ENCODE measurements at places on chromosomes 13 and 19.

- DNase-seq, result no peak
Measured at GRCh38 chr19:50779504-50780457, 9.5 kb downstream of the GPR32 start.

GRCh38 chr13:50783066-50783465 lies 60.4 kb downstream of the DLEU7 start:
- no peak for DNase-seq

DNA sequence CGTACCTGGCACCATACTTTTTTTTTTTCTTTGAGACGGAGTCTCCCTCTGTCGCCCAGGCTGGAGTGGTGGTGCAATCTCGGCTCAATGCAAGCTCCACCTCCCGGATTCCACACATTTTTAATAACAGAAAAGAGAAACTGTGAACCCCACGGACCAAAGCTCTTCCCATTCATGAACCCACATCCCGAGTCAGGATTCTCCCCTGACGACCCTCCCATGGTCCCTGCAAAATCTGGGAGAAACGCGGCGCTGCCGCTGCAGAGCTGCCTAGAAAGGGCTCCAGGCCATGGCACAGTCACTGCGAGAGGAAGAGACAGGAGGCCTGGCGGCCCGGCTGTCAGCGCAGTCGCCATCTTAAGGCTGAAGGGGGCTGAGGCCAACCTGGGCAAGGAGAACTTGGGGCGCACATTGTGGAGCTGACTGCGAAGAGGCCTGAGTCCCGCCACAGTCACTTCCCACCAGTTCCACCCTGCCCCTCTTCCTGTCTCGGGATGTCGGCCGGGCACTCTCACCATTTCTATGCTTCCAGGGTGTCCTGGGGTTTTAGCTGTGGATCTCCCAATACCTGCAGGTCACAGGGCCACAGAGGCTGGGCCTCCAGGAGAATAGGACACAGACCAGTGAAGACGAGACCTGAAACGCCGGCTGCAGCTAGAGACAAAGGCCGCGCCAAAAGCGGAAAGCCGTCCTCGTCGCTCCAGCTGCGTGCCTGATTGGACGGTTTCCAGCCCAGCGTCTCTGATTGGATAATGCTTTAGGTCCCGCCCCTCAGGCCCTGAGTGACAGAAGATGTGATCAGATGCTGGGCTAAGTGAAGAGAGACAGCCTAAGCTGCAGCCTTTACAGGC lies 71.0 kb downstream of the ZNF486 start:
- peak; percentile 71 for DNase-seq

DNA sequence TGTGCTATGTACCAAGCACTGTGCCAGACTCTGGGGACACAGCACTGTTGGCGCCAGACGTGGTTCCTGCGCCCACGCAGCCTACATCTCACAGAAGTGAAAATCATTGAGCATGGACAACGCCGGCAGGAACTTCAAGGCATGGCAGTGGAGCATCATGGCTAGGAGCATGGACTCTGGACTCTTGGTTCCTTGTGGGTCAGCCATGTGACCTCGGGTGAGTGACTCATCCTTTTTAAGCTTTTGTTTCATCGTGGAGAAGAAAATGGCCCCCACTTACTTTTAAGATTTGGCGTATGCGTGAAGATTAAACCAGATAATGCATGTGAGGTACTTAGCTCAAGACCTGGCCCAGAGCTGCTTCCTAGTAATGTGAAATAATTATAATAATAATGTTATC lies 988.5 kb downstream of the UQCRFS1 start:
- no peak for DNase-seq

DNA sequence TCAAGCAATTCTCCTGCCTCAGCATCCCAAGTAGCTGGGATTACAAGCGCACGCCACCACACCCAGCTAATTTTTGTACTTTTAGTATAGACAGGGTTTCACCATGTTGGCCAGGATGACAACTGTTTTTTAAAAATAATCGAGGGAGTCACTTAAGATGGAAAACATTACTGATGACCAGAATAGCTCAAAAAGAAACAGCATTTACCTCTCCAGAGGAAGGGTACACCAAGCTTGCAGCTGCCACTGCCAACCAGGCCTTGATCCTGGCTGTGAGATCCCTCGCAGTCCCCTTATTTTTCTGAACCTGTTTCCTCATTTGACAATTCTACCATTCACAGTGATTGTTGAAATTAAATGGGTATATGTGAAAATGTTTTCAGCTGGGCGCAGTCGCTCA lies 14.5 kb downstream of the PDCD5 start:
- no peak for DNase-seq

- no peak for DNase-seq
Measured at GRCh38 chr19:12782174-12782423, 6.7 kb upstream of the HOOK2 start.

GRCh38 chr13:95710313-95710712 lies 33.4 kb downstream of the DNAJC3 start:
- no peak for DNase-seq

- DNase-seq, result no peak
Measured at GRCh38 chr19:55673465-55673864, 1.6 kb upstream of the EPN1 start.
